ENCODE measurements at places on chromosomes 6 and 20.

GRCh38 chr6:5141046-5141445 lies 55.9 kb downstream of the PPP1R3G start:
- DNase-seq: no peak

GRCh38 chr6:20732896-20733295 lies 198.6 kb downstream of the CDKAL1 start:
- DNase-seq: no peak

DNA sequence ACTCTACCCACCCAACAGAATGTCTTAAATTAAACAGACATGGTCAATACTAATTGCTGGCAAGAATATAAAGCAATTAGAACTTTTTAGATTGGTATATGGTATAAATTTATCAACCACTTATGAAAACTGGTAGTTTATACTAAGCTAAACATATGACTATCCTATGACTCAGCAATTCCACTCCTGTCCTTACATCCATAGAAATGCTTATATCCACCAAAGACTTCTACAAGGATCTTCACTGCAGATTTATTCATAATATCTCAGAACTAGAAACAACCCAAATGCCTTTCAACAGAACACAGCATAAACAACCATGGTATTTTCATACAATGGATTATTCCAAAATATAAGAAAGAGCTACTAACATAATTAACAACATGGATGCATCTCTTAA lies 4.6 kb downstream of the ZNF184 start:
- DNase-seq: no peak

- no peak for DNase-seq
These were observed 953.9 kb downstream of the KIF16B start for GRCh38 chr20:15619341-15619740.

GRCh38 chr6:133376743-133377142 lies 135.6 kb downstream of the EYA4 start:
- DNase-seq: no peak

DNA sequence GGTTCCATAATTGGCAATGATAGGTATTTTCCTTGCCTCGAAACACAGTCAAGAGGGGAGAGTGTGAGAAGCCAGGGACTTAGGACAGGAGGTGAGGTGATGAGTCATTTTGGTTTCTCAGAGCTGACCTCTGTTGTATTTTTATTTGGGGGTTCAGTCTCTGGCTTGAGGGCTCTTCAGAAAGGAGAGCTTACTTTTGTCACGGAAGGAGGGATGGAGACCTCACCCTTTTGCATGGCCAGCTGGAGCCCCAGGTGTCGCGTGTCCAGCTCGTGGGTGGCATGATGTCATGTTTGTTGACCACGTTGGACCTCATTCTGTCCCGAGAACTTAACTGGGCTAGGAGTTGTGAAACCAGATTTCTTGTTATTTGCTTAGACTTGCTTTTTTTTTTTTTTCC lies 293.9 kb downstream of the QKI start:
- DNase-seq: no peak

GRCh38 chr6:25275436-25275835 lies 3.7 kb upstream of the CARMIL1 start:
- DNase-seq: no peak

- DNase-seq: peak; percentile 29
These were observed 8.3 kb downstream of the PI16 start for GRCh38 chr6:36962874-36963273.

GRCh38 chr6:147037881-147038280 lies 166.3 kb upstream of the STXBP5 start:
- DNase-seq: no peak

- DNase-seq: no peak
These were observed 9.3 kb upstream of the NCR2 start for GRCh38 chr6:41326092-41326491.

DNA sequence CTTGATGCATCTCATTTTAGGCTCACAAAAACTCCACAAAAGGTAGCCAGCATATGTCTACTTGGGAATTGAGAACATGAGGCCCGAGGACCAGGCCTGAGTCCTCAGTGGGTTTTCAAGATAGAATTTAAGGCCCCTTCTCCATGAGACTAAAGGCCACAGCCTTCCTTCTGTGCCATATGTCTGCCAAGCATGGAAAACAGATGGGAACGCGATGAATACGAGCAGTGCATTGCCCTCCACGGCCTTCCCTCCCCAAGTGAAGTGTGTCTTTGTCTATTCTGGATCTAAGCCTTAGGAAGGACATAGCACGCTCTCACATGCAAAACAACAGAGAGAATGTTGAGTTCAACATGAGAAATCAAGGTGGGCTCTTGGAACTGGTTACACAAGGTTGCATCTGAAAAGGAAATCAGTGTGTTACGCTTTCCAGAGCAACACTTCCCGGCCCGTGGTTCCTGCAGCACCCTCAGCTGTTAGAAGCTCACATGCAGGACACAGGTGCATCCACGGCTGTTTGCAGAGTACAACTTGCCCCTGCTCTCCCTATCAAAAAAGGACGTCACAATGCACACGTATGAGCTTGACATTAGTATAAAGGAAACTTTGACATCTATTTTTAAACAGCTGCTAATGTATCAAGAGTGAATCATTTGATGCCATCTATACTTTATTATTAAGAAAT lies 229.9 kb downstream of the NRN1 start:
- no peak for DNase-seq

DNA sequence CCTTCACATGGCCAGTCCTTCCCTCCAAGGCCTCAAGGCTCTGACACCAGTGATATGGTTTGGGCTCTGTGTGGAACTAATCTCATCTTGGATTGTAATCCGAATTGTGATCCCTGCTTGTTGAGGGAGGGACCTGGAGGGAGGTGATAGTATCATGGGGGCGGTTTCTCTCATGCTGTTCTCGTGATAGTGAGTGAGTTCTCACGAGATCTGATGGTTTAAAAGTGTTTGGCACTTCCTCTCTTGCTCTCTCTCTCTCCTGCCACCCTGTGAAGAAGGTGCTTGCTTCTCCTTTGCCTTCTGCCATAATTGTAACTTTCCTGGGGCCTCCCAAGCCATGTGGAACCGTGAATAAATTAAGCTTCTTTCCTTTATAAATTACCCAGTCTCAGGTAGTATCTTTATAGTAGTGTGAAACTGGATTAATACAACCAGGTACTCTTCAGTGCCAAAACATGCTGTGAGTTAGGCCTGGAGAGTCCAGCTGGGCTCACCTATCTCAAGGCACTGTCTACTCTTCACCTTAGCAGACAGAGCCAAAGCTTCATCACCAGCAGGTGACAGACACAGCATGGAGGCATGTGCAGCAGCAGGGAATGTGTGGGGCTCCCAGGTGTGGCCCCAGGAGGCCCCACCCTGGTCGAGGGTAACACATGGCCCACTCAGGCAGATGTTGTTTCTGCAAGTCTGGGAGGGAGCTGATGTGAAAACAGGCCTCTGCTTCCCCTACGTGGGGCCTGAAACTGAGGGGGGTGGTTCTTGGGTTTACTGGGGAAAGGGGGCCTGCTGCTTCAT lies 97.5 kb upstream of the CDYL start:
- DNase-seq: no peak

- no peak for DNase-seq
These were observed 46.7 kb downstream of the RGS17 start for GRCh38 chr6:153084393-153084792.

DNA sequence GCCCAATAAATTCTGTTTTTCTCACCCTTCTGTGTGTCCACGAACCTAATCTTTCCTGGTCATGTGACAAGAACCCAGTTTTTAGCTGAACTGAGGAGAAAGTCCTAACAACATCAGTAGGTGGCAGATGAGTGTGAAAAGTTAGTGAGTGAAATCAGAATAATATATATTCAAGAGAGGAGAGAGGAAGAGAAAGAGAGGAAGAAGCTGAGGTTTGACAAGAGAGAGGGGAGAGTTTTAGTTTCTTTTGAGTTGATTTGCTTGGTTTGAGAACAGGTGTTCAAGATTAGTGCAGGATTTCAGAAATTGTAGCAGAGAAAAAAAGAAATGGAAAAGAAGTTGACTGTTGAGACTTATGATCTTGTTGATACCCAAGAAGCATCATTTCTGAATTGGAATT lies 930.5 kb upstream of the FLRT3 start:
- no peak for DNase-seq

DNA sequence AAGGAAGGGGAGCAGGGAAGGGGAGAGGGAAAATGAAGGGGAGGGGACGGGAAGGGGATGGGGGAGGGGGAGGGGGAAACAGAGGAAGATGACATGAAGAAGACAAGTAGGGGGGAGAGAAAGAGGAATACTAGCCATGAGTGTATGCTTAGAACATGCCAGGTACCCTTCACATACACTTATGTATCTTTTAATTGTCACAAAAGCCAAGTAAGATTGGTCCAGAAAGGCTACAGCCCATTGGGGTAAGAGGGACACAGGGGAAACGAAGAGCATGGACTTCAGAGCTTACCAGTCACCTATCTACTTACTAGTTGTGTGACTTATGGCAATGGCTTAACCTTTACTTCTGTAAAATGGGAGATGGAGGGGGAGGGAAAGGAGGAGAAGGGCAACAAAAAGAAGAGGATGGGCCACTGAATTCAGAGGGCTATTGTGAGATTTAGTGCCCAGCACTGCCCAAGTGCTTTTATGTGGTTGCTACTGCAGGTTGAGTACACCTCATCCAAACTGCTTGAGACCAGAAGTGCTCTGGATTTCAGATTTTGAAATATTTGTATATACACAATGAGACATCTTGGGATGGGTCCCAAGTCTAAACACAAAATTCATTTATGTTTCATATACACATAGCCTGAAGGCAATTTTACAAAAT lies 90.3 kb downstream of the ARHGAP18 start:
- no peak for DNase-seq

DNA sequence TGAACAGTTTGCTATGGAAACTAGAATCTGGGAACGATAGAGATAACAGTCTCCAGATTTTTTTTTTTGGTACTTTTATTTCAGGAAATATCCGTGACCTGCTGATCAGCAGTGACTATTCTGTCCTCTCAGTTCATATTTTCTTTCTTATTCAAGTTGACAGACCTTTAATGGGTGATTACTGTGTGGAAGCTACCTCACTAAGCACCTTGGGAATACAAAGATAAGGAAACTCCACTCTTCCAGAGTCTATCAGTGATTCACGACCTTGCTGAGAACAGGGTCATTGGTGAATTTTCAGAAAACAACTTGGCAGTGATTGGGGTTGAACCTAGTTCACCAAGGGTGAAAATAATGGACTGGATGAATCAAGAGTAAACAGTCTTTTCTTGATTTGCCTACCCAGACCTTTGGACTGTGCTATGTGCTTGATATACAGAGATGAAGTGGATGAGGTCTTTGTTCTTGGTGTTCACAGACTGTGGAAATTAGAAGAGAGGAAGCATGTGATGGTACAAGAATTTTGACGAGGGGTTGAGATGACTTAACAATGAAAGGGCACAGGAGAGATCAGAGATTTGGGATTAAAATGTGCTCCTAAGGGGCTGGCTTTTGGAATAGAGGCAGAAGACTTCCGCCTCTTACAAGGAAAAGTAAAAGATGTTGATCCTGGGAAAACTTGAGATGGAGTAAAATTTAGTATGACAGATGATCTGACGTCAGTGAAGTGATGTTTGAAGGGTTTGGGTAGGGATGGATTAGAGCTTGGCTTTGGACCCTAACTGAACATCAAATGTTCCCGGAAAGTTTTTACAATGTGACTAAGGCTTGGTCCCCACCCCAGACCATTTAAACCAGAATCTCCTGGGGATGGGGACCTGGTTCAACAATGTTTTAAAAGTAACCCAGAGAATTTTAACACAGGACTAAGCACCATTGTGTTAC lies 1.2 kb downstream of the KAT14 start:
- no peak for DNase-seq

DNA sequence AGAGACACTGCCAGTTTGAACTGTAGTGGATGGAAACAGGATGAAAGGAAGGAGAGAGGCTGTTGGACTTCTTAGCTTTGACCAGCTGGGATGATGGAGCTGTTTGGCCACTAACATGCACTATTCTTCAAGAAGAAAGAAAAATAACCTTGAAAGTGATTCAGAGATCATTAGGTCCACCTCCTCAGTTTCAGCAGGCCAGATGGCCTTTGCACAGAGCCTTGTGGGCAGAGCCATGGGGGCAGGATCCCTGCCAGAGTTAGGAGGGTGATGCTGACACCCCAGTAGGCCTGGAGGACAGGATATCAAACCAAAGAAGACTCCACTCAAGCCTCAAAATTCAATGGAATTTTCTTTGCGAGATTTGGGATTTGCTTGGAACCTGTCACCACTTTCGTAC lies 74.5 kb upstream of the TMEM181 start:
- DNase-seq: no peak

DNA sequence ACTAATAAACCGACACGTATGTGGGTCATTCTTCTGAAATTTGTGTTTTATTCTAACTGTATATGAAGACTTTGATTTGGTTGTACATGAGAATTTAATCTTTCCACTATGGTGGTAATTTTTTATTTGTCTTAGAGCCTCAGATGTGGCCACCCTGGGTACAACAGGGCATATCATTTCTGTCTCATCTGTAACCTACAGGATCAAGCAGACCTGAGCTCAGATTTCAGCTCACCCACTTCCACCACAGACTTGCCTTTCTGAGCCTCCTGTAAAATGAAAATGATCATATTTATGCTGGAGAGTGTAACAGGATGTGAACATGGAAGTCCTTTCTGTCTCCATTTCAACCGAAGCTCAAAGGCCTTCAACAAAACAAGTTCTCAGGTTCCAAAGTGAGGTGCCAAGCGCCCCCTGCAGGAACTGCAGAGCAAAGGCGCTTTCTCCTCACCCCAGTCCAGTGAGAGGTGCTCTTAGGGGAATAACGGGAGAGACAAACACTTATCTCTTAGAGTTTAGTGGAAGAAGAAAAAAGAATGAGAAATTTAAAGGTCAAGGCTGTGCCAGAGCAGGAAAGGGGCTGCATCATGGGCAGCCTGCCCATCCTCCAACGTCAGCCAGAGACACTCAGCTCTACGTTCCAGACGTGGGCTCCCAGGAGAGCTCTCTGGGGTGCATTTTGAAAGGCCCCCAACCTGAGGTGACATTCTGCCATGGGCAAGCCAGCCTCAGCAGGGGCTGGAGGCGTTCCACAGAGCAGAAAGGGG lies 23.0 kb upstream of the CD24 start:
- peak; percentile 31 for DNase-seq

- no peak for DNase-seq
These were observed 138.0 kb upstream of the CCN2 start for GRCh38 chr6:132089173-132089572.

DNA sequence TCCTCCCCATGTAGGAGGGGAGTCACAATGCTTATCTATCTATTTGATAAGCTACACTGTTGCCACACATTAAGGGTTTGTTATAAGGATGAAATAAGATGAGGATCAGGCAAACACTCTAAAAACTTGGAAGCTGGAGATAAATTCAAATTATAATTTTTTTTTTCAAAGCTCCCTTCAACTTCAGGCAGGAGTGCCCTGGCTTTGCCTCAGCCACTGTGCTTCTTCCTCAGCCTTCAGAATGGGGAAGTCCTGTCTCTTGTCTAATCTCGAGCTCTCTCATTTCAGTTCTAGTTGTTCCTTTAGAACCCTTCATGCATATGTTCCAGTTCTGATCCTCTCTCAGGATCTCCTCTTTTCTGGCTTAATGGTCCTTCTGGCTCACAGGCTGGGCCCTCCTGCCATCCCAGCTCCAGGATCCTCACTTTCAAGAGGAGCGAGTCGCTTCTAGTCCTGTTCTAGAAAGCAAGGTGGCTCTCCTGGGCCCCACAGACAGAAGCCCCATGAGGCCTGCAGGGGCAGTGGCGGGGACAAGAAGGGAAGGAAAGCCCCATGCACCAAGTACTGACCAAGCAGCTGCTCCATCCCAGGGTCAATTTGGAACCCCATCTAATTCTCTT lies 164.3 kb downstream of the VEGFA start:
- no peak for DNase-seq

GRCh38 chr6:25504661-25505060 lies 147.4 kb upstream of the SCGN start:
- DNase-seq: no peak

Measured in HFF-Myc (cell line).